Cortex of kidney (tissue), 1 donor: ENCODE measurements at places on chromosomes 3 and 15.

DNA sequence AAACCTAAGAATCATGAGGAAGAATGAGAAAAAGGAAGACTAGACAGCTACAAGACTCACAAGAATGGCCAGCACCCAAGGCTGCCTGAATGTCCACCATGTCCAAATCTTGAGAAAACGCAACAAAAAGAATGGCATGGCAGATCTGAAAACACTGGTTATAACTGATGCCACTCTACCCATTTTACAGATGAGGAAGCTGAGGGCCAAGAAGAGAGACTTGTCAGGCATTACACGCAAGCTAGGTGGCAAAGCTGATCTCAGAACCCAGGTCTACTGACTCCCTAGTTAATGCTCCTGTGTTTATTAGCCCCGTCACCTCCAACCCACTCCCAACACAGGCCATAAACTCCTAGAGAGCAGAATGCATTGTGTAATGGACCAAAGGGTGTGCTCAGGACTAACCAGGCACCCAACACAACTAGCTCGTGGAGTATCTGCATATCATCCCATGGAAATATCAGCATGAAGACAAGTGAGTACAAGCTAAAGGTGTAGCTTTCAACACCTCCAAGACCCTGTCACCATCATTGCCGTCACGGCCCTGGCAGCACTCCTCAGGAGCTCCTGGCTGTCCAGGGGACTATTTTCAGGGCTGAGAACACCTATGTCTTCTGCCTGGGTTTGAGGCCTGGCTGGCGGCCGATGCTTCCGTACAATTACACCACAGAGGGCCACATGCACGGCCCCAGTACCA, 111.7 kb downstream of the XXYLT1 start:
- DNase-seq, result no peak

GRCh38 chr3:169945313-169945712, 21.3 kb upstream of the SEC62 start:
- no peak for DNase-seq

- no peak for DNase-seq
Measured at GRCh38 chr15:45616901-45617323, 17.9 kb upstream of the SQOR start.

- DNase-seq, result no peak
Measured at GRCh38 chr3:157094301-157094700, 65.6 kb downstream of the CCNL1 start.

DNA sequence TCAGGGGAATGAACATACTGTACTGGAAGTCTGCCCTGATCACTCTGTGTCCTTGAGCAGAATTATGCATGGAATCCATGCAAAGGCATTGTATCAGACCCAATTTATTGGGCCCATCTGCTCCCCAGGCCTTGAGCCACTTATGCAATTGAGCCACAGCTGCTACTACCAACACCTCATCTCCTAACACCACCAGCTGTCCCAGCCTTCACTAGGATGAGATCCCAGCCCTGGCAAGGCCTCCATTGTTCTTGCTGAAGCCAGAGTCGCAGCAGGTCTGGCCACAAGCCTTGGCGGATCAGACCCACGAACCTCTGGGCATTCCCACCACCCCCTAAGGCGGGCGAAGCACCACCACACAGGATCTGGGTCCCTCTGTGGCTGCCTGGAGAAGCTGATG, 9.2 kb upstream of the NME9 start:
- no peak for DNase-seq

GRCh38 chr3:184455991-184456390, 76.1 kb downstream of the CHRD start:
- DNase-seq, result no peak

- no peak for DNase-seq
Measured at GRCh38 chr15:72178976-72179585, 18.5 kb downstream of the GRAMD2A start.

DNA sequence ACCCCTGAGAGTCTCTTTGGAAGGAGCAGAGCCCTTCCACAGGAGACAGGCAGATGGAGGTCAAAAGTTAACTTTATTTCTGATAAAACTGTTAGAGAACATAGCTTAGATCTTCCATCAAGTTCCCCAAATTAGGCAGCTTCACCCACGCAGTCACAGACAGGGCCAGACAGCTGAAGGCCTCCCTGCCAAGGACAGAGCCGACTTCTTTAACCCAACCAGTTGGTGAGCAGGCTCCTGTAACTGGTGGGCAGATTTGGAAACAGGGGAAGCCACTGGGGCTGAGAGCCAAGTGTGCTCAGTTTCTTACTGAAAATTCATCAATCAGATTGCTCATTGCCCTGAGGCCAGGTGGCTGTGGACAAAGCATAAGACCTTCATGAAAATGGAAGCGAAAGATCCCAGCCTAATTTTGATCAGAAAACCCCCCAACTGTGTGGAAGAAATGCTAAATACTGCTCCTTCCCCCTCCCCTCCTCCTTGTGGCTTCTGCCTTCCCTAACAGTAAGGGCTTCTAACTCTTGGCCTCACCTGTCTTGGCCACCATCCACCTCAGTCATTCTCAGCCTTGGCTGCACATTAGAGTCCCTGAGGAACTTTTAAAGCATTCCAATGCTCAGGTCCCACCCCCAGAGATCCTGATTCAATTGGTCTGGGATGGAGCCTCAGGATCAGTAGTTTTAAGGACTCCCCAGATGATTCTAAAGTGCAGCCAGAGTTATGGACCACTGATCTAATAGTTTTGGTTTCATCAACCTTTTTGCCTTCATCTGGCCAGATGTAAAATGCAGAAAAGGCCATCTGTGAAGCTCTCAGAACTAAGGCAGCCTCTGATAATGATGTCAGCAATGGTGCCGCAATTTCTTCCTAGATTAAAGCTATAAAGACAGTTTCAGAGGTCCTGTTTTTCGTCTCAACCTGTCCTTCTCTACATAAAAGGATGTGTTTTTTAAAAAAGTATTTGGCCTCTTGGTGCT, 11.5 kb downstream of the CLRN1 start:
- DNase-seq, result no peak

DNA sequence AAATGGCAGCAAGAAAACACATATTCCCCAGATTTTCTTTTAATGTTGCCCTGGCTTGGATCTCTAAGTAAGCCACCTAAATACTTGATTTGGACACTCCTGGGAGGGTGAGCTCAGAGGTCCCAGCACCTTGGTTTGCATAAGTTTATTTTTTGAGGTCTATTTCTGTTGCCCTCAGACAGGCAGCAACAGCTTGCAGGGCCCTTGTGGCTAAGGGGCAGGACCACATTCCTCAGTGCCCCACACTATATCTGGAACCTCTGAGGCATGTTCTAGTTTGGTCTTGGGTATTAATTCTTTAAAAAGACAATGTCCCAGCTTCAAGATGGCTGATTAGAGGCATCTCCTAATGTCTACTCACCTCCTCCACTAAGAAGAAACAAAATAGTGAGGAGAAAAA, 57.5 kb downstream of the IGSF11 start:
- no peak for DNase-seq

- DNase-seq, result no peak
Measured at GRCh38 chr15:34994925-34995324, 6.8 kb upstream of the ZNF770 start.

DNA sequence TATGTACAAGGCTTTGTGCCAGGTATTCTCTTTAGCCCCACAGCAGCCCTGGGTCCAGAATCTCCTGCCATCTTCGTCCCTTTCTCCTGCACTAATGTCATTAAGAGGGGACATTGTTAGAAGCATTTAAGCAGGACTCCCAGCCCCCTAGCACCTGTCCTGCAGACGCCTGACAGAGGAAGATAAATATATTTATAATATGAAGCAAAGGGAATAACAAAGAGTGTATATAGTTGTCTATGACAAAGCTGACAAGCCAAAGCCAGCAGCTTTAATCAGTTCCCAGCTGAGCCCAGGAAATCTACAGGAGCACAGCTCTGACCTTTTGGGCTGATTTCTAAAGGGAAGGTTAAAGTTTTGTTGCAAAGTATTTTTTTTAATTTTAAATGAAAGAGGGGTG, 96.0 kb downstream of the MEGF11 start:
- no peak for DNase-seq

DNA sequence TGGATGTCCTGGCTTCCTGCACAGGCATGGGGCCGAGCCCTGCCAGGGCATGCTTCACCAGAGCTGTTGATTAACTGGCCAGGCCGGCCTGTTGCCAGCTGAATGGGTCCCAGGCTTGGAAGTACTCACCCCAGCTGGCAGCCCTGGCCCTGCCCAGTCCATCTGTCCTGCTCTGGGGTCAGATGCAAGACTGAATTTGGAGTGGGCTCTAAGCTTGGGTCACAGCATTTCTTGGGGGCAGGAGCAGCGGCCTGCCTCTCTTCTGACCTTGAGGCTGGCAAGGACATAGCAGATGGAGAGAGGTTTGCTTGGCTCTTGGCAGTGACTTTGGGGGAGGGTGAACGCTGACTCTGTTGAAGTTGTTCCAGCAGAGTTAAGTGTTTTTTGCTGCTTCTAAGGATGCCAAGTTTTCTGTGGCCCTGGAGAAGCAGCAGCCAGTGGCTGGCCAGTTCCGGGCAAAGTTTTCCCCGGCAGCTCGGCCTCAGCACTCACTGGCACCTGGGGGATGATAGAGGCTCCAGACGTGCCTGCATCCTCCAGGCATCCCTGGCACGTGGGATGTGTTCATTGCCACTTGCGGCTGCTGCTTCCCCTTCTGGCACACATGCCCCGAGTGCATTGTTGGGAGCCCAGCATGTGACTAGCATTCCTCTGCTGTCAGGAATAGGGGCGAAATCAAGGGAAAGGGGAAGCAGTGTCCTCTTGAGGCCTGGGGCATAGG, 22.9 kb downstream of the PDIA5 start:
- no peak for DNase-seq

DNA sequence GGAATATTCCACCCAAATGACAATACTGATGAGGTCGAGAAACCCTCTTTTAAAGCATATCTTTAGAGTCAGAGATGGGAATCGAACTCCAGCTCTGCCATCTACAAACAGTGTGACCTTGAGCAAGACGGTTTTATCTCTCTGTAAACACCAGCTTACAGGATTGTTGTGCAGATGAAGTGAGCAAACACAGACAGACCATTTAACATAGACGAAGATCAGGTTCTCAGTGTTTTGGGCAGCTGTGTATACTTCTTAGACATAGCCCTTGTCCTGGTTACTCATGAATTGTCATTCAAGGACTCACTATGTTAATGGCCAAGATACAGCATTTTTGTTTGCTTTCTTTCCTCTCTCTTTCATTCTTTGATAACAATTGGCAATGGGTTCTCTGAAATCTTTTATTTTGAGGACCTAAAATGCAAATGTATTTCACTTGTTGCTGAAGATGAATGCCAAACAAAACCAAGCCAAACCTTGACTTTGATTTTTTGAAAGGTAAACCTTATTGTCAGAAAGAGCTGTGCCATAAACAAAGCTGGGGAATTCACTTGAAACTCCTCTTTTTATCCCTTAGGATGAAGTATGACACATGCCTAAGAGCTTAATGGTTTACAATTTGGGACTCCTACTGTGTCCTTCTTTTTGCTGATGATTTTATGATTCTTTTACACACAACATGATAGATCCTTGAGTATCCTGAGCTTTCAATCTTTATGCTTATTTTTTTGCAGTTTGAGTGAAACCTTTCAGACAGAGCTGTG, 250.0 kb upstream of the PDZRN3 start:
- no peak for DNase-seq

DNA sequence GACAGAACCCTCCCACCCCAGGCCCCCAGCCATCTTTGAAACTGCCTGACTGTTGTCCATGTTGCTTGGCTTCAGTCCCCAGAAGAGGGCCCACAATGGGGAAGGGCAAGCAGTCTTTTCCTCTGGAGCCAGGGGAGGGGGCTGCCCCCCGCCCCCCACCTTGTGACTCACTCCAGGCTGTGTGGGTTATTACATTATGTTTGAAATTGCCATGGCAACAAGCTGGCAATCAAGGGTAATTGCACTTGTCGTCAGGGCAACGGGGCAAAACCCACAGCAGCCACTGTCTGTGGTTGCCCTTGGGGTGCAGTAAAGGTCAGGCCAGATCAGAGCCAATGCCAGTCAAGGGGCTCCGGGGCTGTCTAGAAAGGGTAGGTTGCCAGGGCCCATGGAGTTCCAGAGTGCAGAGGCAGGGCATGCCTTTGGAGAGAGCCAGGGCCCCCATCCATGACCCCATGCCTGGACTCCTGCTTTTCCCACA, 3.1 kb upstream of the CAMKV start:
- no peak for DNase-seq

GRCh38 chr3:187967993-187968392, 186.0 kb upstream of the LPP start:
- no peak for DNase-seq

- DNase-seq, result no peak
Measured at GRCh38 chr3:38611866-38612265, 37.6 kb downstream of the SCN5A start.

DNA sequence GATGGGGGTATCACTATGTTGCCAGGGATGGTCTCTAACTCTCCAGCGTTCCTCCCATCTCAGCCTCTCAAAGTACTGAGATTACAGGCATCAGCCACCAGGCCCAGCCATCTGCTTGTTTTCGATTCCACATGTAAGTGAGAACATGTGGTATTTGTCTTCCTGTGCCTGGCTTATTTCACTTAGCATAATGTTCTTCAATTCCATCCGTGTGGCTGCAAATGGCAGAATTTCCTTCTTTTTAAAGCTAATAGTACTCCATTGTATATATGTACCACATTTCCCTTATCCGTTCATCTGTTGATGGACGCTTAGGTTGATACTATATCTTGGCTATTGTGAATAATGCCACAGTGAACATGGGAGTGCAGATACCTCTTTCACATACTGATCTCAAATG, 70.6 kb downstream of the ASB7 start:
- DNase-seq, result no peak

- DNase-seq, result no peak
Measured at GRCh38 chr3:53211706-53212702, 43.8 kb downstream of the TKT start.

- no peak for DNase-seq
Measured at GRCh38 chr3:133514418-133514817, 59.1 kb upstream of the CDV3 start.

- no peak for DNase-seq
Measured at GRCh38 chr3:15602146-15602536, 596 bp downstream of the BTD start.

DNA sequence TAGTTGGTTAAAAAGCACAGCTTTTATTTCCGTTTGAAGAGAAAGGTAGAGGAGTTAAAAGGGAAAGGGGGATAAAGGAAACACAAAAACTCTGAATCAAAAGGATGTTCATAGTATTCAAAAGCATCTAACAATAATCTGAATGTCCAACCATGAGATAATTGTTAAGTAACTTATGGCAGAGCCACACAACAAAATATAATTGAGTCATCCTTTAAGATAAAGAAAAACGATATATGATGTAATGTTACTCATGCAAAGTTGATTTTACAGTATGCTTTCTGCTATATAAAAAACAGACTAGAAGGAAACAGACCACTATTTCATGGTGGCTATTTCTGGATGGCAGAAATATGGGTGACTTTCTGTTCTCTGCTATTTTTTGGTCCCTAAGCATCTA, 3.9 kb downstream of the XPC start:
- DNase-seq, result no peak

DNA sequence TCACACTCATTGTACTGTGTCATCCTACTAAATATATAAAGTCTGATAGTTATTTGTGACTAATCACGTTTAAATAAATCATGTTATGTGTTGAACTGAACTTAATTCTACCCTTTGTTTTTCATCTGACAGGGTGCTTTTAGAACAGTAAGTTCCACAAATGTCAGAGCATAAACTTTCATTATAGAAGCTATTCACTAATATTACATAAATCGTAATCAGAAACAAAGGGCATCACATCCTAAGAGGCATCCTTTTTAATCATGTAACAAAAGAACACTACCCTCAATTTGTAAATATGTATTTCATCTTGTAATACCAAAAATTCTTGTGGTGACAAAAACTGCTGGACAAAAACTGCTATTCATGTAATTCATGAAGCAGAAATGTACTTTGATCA, 50.8 kb downstream of the KCNH8 start:
- no peak for DNase-seq
